Esophagus mucosa (tissue), 1 donor: ENCODE measurements at places on chromosomes 16 and 17. TPM values are rescaled to one million over a fixed set of nuclear protein-coding genes. Genes with fewer than 3 reads are reported as not detected.

TAT gene
- 0.24 TPM for total RNA-seq

EMC8 gene
- total RNA-seq: 19.3 TPM

TMEM204 gene
- total RNA-seq: 2.8 TPM

TLCD3B gene
- total RNA-seq: 0.20 TPM

GPR179 gene
- total RNA-seq: not detected

SCO1 gene
- total RNA-seq: 17.3 TPM

KRT33A gene
- 0.92 TPM for total RNA-seq

TSR1 gene
- total RNA-seq: 24.5 TPM

MLKL gene
- 12.4 TPM for total RNA-seq

TADA2A gene
- total RNA-seq: 8.2 TPM

CA4 gene
- total RNA-seq: 0.36 TPM

- no peak for ATAC-seq
Observed at GRCh38 chr16:17348826-17349225, 121.9 kb downstream of the XYLT1 start.

DNA sequence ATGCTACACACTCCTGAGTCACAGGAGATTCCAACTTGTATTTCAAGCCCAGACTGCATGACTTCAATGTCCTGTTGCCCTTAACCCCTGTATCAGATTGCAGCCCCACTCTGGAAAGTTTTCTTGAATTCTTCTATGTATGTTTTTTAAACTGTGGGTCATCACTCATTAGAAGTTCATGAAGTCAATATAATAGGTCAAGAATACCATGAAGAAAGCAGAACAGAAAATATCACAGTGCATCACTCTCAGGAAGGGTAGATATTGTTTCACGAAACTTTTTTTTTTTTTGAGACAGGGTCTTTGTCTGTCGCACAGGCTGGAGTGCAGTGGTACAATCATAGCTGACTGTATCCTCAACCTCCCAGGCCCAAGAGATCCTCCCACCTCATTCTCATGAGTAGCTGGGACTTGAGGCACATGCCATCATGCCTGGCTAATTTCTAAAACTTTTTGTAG, 20.5 kb downstream of the PRKCB start:
- ATAC-seq: no peak

- peak; percentile 53 for ATAC-seq
Observed at GRCh38 chr17:16820979-16821543, 131.0 kb downstream of the CCDC144A start.

DNA sequence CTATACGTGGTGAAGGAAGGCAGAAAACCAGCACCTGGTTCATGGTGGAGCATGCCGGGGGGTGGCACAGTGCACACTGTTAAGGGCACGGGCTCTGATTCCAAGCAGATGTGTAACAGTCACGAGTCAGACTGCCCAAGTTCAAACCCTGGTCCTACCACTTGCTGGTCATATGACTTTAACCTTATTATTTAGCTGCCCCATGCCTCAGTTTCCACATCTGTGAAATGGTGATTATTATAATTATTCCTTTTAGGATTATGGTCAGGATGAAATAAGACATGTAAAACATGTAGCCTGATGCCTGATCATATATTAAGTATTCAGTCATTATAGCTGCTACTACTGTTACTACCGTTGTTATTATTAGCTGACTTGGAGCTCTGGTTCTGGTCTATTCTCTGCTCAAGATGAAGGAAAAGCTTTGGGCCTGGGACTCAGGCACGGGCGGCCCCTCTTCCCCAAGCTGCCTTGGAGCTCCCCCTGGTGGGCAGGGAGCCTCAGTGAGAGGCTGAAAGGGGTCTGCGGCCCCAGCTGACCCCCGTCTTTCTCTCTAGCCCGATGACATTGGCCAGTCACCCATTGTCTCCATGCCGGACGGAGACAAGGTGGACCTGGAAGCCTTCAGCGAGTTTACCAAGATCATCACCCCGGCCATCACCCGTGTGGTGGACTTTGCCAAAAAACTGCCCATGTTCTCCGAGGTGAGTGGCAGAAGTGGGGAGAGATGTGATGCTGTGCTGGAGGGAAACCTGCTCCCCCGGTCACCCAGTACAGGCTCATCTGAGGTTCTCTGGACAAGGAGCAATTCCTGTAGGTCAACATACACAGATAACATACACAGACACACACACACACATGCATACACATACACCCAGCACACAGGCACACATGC, 14.0 kb downstream of the NR1D1 start:
- no peak for ATAC-seq

GRCh38 chr17:81828656-81829055, 4.4 kb downstream of the MCRIP1 start:
- no peak for ATAC-seq

GRCh38 chr17:45414990-45415881, 17.4 kb downstream of the ARHGAP27 start:
- peak; percentile 71 for ATAC-seq

DNA sequence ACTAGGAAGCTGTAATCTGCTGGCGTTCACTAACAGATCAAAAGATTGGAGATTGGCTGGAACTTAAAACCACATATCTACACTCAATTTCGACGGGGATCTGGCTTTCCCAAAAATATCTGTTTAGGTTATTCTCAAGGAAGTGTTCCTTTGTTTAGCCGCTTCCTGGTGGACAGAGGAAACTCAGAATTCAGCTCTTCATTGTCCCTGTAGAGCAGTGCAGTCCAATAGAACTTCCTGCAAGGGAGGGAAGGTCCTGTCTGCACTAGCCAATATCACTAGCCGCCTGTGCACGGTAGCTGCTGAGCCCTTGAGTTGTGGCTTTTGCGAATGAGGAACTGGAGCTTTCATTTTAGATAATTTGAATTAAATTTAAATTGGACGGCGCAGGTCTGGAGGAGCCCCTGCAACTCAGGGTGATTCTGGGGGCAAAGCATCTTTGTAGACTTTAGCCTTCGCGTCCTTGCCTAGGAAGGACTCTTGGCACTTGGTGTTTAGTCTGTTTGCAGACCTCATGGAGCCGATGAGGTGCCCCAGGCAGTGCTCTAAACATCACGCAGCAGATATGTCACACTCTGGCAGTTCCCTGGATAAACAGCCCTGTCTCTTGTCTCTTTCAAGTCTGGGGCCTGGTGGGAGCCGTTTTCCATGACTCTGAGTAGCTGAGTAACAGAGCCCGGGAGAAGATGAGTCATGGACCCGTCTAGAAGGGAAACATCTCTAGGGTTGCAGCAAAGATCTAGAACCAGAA, 122.2 kb downstream of the CCDC182 start:
- peak; percentile 36 for ATAC-seq

GRCh38 chr16:24281466-24281865, 25.3 kb downstream of the CACNG3 start:
- no peak for ATAC-seq

DNA sequence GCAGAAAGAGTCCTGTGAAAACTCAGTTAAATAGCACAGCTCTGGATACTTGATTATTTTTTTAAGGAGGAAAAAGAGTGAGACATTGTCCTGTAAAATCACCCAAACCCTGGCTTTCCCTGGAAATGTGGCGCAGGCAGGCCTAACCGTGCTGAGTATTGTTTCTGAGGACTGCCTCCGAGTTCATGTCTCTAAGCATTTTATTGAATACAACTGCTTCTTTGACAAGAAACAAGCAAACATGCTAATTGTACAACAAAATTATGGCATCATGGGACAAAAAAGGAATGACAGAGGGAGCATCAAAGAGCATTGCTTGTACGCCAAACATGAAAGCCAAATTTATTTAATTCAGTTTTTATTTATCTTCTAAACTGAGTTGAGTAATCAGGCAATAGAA, 64.5 kb upstream of the HSBP1 start:
- ATAC-seq: no peak

DNA sequence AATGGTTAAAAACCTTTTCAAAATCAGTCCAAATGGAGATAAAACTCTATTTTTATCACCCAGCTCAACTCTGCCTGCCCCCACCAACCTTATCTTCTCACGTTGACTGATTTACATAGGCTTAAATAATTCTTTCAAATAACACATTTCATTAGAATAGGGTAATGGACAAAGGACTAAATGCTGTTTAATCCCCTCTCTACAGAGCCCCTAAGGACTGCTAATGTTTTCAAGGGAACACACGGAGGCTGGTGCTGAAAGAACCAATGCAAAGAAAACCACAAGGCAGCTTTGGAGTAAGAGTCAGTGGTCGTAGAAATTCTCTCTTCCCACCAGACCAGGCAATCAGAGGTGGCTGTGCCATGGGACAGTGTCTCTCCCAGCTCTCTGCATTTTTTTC, 445.7 kb upstream of the MAF start:
- ATAC-seq: no peak

DNA sequence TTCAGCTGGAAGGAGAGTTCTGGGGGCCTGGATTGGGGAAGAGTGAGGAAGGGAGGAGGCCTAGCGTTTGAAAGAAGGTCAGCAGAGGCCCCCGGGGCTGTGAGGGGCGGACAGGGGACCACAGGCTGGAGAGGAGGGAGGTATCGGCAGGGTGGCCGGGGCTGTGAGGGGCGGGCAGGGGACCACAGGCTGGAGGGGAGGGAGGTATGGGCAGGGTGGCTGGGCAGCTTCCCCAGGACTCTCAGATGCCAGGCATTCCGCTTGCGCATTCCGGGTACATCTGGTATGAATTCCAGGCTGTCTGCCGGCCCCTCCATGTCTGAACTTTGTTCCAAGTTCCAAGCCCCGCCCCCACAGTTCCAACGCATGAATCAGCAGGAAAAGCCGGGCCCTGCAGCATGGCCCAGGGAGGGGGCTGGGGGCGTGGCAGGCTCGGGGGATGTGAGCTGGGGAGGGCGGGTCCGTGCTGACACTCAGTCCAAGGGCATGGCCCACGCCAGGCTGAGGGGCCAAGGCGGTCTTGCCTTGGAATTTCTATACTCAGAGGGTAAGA, 4.3 kb upstream of the TLCD2 start:
- peak; percentile 41 for ATAC-seq

DNA sequence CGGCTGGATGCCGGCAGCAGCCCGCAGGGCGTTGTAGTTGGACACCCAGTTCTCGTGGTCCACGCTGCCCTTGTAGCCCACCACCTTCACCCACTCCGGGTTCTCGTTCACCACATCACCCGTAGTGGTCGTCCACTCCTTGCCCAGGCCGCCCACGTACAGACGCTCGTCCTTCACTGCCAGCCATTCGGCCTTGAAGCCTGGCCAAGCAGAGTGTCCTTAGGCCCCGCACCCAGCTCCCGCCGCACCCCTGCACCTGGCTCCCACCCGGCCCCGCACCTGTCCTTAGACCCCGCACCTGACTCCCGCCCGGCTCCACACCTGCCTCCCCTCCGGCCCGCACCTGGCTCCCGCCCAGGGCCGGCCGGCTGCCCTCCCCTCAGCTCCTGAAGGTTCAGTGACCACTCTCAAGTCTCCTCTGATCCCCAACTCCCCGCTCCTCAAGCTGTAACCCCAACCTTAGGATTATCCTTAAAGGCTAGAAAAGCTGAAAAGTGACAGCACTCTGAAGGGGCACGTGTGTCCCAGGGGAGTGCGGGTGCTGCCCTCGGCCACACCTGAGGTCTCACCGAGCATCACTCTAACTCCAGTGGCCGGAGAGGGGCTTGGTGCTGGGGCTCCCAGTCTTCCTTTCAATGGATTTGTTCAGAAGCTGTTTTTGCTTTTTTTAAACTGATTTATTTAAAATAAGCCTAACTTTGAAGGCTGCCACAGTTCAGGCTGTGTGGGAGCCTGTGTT, 14.4 kb downstream of the CANT1 start:
- no peak for ATAC-seq

- ATAC-seq: peak; percentile 12
Observed at GRCh38 chr17:19378416-19379360, at the start of gene MAPK7. MAPK7 (plus strand) TSS chr17:19378498; CDS start chr17:19378901, 403 bp downstream.

GRCh38 chr17:53996890-53997289, 174.2 kb downstream of the KIF2B start:
- ATAC-seq: no peak

- ATAC-seq: no peak
Observed at GRCh38 chr17:69609473-69610305, 195.2 kb downstream of the MAP2K6 start.

GRCh38 chr17:3534881-3535252, 22.7 kb downstream of the TRPV3 start:
- peak; percentile 46 for ATAC-seq

DNA sequence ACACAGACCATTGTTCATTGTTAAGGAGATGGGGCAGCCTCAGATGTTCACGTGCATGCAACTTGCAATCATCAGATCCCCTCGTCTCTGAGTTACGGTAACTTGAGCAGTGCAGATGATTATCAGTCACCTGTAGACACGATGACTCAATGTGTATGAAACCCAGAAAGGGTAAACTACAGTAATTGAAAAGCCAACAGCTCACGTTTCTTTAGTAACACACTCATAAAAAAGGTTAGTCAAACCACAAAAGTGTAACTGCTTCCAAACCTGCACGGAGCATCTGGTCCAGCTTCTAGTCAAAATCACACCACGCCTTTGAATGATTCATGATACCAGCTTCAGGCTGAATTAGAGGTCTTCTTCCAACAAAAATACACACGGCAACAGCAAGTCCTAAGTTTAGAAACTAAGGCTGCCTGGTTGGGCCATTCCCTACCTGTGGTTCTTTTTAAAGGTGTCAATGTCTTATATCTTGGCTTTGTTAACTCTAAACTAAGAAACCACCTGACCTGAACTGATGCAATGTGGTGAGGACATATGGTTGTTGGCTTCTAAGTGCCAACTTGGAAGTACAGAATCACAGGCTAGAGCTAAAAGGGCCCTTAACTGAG, 32.3 kb downstream of the GRB7 start:
- ATAC-seq: peak; percentile 76

DNA sequence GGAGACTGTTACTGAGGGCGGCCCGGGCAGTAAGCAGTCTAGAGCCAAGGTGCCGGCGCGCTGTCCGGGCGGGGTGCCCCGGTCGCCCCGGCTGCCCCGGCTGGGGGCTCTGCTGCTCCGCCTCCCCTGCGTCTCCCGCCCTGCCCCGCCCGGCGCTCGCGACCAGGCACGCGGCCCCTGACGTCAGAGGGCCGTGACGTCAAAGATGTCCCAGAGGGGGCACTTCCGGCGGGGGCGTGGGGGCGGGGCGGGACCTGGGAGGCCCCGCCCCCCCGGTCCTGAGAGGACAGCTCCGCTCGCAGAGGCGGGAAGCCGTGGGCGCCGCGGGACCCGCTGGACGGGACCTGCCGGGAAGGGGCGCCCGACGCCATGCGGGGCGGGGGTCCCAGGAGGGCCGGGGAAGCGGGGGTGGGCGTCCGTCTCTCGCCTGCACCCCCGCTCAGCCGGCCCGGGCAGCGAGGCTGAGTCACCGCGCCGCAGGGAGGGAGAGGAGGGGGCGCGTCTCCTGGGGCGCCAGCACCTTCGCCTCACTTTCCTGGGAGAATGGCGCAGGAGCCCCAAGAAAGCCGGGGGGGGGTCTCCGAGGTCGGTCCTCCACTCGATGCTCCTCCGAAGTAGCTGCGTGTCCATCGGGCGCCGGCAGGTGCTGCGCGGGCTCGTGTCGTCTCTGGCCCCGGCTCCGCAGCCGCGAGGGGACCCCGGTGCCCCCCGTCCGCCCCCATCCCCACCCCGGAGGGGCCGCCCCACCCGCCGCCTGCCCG, 4.4 kb upstream of the HIC1 start:
- peak; percentile 47 for ATAC-seq

- ATAC-seq: no peak
Observed at GRCh38 chr16:81639348-81639747, 139.7 kb upstream of the PLCG2 start.

- ATAC-seq: peak; percentile 1
Observed at GRCh38 chr17:28716740-28717577, 709 bp downstream of the RAB34 start.
